Right lung (tissue), 10 donors: ENCODE measurements at places on chromosomes 3 and 15. TPM values are rescaled to one million over a fixed set of nuclear protein-coding genes. Genes with fewer than 3 reads are reported as not detected.
A peak's percentile ranks its signal among the peaks of the same experiment; 100 is the strongest.

The LMAN1L gene
- polyA plus RNA-seq: not detected

The CLRN1 gene
- polyA plus RNA-seq: not detected

The COX17 gene
- 40.3 TPM for polyA plus RNA-seq

The SLC51A gene
- polyA plus RNA-seq: 7.8 TPM

The RSL24D1 gene
- 168 TPM for polyA plus RNA-seq

The IMPG2 gene
- 0.68 TPM for polyA plus RNA-seq

The SPSB4 gene
- polyA plus RNA-seq: 6.5 TPM

The GOLGA8Q gene
- polyA plus RNA-seq: 1.8 TPM

The RBSN gene
- polyA plus RNA-seq: 25.5 TPM

The LRRC3B gene
- polyA plus RNA-seq: 6.1 TPM

The UBE2E2 gene
- polyA plus RNA-seq: 52.1 TPM

The ILDR1 gene
- polyA plus RNA-seq: 4.7 TPM

The ADAM10 gene
- polyA plus RNA-seq: 167 TPM

The CACNA1D gene
- polyA plus RNA-seq: 41.9 TPM

The CSK gene
- polyA plus RNA-seq: 49.6 TPM

DNA sequence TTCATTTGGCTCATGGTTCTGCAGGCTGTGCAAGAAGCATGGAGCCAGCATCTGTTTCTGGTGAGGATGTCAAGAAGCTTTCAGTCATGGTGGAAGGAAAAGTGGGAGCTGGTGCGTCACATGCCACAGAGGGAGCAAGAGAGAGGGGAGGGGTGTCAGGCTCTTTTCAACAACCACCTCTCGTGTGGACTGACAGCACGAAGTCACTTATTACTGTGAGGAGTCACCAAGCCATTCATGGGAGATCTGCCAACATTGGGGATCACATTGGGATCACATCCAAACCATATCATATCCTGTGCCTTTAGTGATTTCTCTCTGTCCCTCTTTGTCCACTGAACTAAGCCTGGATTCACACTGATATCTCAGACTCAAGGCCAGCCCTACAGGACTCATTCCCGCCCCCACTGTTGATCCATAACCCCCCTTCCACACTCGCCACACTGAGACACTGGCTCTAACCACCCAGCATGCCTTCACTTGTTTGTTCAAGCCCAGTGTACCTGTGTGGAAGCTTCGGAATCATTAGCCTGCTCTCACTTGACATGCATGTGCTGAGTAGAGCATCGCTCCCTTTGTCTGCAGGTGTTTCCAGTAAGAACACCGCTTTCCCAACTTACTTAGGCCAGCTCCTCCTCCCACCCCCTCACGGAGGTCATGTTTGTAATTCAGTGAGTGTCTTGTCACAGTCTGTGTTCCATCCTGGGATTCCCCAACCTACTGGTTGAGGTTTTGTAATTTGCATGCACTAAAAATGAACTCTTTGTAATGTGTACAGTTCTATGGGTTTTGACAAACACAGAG lies 132.2 kb downstream of the KLF13 start:
- DNase-seq: no peak

DNA sequence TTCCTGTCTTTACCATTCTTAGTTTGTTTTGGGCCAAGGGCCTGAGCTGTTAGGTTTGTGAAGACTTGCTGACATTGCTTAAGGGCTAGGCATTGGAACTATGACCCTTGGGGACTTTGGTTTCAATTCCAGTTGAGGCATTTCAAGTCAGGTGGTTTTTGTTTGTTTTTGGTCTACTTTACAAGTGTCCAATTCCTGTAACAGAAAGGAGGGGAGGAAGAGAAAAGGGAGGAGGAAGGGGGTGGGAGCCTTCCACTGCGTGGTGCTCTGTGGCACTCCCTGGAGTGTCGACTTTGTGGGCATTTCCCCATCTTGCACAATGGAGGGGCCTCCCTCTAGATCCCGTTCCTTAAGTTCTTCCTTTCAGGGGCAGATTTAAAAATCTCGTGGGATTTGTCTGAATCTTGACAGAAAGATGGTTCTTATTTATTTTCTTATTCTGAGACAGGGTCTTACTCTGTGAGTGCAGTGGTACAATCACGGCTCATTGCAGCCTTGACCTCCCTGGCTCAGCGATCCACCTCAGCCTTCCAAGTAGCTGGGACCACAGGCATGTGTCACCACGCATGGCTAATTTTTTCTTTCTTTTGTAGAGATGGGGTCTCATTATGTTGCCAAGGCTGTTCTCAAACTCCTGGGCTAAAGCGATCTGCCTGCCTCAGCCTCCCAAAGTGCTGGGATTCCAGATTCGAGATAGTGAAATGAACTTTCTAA lies 59.5 kb upstream of the RYK start:
- DNase-seq: no peak

DNA sequence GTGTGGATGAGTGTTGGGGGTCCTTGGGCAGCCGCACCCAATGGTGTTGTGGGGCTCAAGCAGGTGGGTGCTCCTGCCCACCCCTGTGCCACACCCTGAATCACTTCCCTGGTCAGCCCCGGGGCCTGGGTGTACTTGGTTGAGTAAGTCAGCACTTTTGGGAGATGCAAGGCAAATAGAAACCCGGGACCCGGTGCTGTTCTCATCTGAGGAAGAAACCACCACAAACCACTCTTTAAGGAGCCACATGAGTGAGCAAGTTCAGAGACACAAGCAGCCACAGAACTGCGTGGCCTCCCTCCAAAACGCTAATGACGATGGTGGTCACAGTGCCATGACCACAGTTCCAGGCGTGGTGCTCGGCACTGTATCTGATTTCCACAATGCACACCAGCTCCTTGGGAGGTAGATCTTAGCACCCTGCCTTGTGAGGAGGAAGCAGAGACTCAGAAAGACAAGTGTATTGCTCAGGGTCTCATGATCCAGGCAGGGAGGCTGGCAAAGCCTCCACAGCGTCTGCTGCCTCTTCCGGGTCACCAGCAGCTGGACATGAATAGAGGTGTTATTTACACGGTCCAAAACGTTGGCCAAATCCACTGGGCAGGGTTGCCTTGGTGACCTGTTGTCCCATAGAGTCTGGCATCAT lies 118.2 kb upstream of the ALDH1A3 start:
- DNase-seq: no peak

GRCh38 chr3:183229178-183229577 lies 23.9 kb upstream of the B3GNT5 start:
- DNase-seq: no peak

DNA sequence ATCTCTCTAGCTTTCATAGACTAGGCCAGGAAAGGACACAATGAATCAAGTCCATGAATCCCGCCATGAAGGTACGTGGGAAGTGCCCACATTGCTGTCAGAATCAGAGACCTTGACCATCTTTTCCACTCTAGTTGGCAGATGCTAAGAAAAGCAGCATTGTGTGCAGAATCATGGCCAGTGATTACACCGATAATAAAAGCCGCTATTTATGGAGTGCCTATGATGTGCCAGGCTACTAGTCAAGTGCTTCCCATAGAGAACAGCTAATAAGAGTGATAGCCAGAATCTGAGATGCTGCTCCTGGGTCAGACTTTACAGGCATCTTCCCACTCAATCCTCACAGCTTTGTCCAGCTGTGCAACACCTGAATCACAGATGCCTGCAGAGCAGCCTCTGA lies 13.2 kb upstream of the RPL32 start:
- DNase-seq: no peak

DNA sequence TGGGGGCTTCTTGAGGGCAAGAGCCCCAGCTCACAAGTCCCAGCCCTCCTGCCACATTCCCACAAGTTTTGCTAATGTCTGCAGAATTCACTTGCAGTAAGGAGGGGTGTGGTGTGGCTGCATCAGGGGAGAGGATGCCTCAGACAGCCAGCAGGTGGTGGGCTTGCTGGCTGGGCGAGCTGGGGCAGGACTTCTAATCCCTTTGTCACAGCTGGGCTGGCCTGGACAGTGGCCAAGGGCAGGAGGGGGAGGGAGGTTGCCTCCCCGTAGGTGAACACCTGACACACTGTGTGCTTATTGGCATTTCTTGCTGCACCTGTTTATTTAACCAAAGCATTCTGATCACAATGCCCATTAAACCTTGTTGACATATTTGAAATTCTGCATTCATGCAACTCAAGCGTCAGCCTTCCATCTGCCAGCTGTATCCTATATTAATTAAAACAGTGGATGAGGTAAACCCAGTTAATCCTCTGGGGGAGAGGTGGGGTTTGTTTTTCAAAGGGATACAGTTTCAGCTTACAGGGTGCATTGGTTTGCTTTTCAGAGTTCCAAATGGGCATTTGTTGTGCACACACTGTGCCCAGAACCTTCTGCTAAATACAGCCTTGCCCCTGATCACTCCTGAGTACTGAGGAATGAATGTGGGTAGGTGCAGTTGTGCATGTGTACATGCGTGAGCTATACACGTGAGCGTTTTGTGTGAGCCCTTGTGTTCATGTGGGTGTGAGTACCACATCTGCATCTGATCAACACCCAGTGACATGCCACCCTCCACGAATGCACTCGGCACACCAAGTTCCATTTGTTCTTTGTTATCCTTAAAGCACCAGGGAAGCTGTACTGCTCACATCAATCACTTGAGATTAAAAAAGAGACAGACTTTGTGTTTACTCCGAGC lies 268.7 kb downstream of the XXYLT1 start:
- DNase-seq: peak; percentile 23

GRCh38 chr15:60423537-60423936 lies 25.8 kb upstream of the ANXA2 start:
- DNase-seq: peak; percentile 70

DNA sequence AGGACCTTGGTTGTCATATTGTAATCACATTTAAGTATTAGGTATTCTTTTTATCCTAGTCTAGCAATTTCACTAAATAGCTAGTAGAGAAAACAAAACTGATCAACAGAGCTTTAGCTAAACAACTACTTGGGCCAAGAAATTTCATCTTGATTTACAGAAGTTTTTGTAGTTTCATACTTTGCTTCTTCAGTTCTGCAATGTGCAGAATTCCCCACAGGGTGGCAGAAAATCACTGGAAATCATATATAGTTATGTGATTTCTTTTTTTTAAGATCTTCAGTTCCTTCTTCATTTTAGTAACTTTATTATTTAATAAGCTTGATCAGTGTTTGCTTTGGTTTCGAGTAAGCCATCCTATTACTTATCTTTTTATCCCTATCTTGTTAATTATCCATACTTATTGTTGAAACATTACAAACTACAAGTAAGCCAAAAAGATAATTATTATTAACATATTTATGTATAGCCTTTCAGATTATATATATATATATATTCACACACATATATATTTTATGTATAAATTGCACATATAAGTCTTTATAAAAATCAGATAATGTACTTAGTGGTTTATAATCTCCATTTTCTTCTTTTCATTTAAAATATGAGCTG lies 2.2 kb upstream of the BNIP2 start:
- peak; percentile 53 for DNase-seq

DNA sequence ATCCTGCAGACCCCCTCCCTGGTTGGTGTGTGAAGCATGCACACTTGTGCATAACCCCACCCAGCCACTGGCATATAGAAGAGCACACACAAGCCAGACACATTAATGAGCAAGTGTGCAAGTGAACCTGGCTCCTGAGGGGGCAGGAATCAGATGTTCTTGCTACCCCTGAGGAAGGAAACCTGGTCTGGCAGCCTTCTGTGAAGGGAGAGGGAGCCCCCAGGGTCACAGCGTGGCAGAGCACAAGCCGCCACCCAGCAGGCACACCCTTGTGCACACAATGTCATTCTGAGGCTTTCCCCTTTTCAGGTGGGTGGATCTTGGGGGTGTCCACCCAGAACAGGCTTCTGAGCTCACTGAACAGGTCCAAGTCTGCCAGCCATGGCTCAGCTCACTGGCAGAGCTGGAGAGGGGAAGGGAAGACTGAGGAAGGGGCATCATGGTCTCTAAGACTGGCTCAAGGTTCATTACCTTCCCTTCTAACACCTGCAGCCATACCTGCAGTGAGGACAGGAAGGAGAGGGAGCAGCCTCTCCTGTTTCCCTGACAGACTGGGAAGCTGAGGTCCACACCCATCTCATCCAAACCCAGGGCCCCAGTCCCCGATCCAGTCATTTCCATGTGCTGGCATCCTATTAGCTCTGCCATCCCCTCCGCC lies 31.6 kb upstream of the SEMA3F start:
- DNase-seq: no peak

DNA sequence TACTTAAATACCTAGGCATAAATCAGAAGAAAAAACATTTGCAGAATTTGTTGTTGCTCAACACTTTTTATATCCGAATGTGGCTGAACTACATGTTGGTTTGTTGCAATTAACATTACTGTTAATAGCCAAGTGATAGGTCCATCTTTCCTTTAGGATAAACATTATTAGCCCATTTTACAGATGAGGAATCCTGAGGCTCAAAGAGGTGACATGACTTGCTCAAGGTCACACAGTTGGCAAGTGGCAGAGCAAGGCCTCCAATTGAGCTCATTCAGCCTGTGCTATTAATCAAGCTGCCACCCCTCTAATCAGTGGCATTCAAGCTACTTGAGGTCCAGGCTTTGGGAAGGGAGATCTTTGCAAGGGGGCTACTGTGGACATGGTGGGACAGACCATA lies 125.8 kb upstream of the ATP2B2 start:
- DNase-seq: no peak

DNA sequence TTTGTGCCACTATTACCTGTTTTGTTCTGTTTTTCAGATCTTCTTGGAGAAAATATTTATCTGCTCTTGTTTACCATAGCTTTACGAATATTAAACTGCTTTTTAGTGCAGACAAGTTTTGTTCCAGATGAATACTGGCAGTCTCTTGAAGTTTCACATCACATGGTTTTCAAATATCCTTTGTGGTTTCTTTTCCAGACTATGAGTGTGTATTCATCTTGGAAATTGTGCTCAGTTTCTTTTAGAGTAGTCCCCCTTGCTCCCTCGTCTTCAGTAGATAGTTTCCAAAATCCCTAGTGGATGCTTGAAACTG lies 1.2 kb downstream of the PIGB start:
- no peak for DNase-seq

- no peak for DNase-seq
These were observed 273.2 kb downstream of the MECOM start for GRCh38 chr3:169390271-169390670.

GRCh38 chr15:85706779-85707518 lies 87.8 kb downstream of the KLHL25 start:
- no peak for DNase-seq

DNA sequence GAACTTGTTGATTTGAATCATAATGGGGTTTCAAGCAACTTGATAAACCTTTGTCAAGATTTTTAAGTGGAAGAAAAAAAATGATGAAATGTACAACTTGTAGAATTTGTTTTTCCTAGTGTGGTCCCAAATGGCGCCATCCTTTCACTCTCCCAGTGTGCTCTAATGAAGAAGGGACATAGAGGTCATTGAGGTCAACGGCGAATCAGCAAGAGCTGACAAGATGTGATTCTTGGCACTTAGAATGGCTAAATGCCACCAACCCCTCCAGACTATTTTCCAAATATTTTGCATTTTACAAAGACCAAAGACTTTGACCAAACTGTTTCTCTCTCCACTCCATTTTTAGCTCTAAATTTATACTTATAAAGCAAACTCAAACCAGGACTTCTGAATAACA lies 320.2 kb upstream of the MME start:
- DNase-seq: no peak

- DNase-seq: no peak
These were observed 17.5 kb downstream of the SENP8 start for GRCh38 chr15:72135719-72136118.
